Osteoblast (primary cell): ENCODE measurements at places on chromosomes 2 and 18. TPM values are rescaled to one million over a fixed set of nuclear protein-coding genes. Genes with fewer than 3 reads are reported as not detected.

DNA sequence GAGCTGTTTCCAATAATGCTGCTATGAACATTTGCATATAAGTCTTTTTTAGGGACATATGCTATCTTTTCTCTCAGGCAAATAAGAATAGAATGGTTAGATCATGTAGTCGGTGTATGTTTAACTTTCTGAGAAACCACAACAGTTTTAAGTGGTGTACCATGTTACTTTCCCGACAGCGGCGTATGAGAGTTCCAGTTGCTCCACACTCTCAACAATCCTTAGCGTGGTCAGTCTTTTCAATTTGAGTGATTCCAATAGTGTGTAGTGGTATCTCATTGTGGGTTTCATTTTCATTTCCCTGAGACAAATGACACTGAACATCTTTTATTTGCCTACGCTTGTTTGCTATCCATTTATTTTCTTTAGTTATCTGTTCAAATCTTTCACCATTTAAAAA, 149.5 kb downstream of the ACOXL start:
- no peak overlapping the region for H3K4me3 ChIP-seq
- DNase-seq, result no peak
- peaks cover 27% of the 10 kb centered on the region for H3K27me3 ChIP-seq
- H3K36me3 ChIP-seq, result no peaks in the 10 kb centered on the region

- H3K36me3 ChIP-seq, result no peaks in the 10 kb centered on the region
- no peaks in the 10 kb centered on the region for H3K27me3 ChIP-seq
- no peaks in the 10 kb centered on the region for H3K4me1 ChIP-seq
- no peak overlapping the region for H3K27ac ChIP-seq
Measured at GRCh38 chr2:143420313-143420712, 291.1 kb downstream of the ARHGAP15 start.

Gene GALNT5
- 56.5 and 75.7 TPM in 2 replicates for total RNA-seq

GRCh38 chr2:174493549-174494331, 6.9 kb upstream of the GPR155 start:
- DNase-seq, result no peak
- peaks cover 3% of the 10 kb centered on the region for H3K27me3 ChIP-seq
- H3K36me3 ChIP-seq, result no peaks in the 10 kb centered on the region
- H3K4me3 ChIP-seq, result no peak overlapping the region
- H3K27ac ChIP-seq, result no peak overlapping the region
- no peaks in the 10 kb centered on the region for H3K4me1 ChIP-seq
